Spinal cord (tissue), 10 donors: ENCODE measurements at places on chromosomes 16 and 17.

GRCh38 chr17:21275047-21275578 is 9.4 kb upstream of the MAP2K3 start:
- peak; percentile 50 for DNase-seq

DNA sequence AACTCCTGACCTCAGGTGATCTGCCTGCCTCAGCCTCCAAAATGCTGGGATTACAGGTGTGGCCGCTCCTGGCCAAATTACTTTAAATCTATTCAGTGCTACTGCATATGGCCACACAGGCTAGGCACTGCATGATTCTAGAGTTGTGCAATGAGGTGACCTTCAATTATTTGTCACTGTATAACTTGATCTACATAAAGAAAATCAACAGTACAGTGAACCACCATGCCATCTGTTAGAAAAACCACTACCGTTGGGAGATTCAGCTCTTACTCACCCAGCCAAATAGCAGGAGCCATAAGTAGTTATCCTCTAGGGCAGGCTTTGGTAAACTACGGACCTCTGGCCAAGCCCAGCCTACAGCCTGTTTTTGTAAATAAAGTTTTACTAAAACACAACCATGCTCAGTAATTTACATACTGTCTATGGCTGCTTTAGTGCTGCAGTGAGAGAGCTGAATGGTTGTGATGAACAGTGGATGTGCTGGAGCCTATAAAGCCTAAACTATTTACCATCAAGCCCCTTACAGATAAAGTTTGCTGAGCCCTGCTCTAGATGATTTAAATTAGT is 40.7 kb upstream of the TANC2 start:
- DNase-seq, result no peak

GRCh38 chr16:81755915-81756614 is 23.0 kb upstream of the PLCG2 start:
- DNase-seq, result no peak

DNA sequence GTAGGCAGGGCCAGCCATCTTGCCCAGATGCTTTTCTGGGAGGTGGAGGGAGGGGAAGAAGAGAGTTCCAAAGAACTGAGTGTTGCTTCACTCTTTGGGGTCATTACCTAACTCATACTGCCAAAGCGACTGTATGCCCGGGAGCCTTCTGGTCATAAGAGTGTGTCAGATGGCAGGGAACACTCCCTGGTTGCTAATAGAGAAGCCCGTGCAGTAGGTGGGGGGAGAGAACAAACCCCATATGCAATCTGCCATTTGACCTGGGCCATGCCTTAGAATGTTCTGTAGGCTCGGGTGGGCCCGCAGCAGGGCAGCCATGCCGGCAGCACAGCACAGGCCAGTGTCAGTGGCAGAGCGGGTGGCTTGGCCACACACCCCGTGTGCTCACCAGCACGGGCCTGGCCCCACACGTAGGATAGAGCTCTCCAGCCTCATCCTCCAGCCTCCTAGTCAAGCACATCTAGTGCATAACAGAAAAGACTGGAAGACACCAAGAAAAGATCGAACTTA is 120.5 kb downstream of the SOCS1 start:
- DNase-seq, result no peak

DNA sequence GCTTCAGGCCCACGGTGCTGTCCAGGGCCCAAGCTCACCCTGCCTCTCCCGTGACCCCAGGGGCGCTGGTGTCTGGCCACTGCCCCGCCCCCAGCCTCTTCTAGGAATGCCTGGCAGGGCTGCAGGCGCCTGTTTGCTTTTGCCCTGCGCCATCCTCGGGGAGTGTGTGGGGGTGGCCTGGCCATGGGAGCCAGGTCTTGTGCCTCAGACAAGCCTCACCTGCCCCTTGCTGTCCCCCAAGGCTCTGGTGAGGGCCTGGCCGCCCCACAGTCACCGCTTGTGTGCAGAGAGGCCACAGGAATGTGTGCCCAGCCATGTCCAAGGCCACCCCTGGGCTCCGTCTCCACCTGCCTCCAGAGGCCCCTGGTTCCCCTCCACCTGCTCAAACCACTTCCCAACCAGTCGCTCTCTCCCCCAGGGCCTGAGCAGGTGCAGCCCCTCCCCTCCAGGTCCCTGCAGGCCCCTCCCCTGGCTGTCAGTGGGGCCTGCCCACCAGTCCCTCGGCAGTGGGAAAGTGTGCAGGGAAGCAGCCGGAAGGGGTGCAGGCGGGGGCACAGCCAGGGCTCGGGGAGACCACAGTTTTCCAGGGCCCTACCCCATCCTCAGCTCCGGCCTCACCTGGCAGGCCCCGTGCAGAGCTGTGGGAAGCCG is 841 bp upstream of the IGFALS start:
- DNase-seq, result no peak

GRCh38 chr17:37392024-37392590 is 14.5 kb downstream of the ACACA start:
- DNase-seq, result no peak

DNA sequence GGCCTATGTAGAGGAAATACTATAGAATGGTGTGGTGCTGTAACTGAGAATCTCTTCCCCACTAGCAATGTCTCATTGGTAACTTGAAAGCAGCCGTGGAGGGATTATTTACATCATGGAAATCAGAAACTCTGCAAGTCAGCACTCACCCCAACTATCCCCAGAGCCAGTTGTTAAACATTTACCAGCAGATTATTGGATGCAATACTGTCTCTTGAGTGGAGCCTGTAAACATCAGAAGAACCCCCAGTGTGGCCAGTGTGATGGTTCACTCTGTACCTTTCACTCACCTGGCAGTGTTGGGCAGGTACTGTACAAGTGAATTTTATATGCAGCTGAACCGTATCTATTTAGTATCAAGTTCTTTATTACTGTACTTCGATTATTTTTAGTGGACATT is 299.8 kb upstream of the SALL1 start:
- DNase-seq, result no peak

- no peak for DNase-seq
Measured at GRCh38 chr17:43931062-43931571, 11.2 kb downstream of the PPY start.

DNA sequence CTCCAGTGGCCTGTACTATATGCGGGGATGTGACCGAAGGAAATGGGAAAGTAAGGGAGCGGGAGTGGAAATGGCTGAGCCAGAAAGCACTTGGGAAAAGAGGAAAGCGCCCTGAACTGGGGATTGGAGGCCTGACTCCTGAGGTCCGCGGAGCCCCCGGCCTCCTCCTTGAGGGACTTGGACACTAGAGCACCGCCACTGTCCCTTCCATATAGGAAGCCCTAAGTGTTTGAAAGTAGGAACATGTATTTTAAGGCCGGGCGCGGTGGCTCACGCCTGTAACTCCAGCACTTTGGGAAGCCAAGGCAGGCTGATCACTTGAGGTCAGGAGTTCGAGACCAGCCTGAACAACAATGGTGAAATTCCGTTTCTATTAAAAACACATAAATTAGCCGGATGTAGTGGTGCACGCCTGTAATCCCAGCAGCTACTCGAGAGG is 530 bp upstream of the ZDHHC7 start:
- no peak for DNase-seq

- peak; percentile 79 for DNase-seq
Measured at GRCh38 chr17:50055426-50056216, at the start of gene ITGA3. ITGA3 (plus strand) TSS chr17:50056110; CDS start chr17:50056440, 330 bp downstream.

GRCh38 chr17:78365561-78366108 is 5.8 kb upstream of the SOCS3 start:
- peak; percentile 79 for DNase-seq

DNA sequence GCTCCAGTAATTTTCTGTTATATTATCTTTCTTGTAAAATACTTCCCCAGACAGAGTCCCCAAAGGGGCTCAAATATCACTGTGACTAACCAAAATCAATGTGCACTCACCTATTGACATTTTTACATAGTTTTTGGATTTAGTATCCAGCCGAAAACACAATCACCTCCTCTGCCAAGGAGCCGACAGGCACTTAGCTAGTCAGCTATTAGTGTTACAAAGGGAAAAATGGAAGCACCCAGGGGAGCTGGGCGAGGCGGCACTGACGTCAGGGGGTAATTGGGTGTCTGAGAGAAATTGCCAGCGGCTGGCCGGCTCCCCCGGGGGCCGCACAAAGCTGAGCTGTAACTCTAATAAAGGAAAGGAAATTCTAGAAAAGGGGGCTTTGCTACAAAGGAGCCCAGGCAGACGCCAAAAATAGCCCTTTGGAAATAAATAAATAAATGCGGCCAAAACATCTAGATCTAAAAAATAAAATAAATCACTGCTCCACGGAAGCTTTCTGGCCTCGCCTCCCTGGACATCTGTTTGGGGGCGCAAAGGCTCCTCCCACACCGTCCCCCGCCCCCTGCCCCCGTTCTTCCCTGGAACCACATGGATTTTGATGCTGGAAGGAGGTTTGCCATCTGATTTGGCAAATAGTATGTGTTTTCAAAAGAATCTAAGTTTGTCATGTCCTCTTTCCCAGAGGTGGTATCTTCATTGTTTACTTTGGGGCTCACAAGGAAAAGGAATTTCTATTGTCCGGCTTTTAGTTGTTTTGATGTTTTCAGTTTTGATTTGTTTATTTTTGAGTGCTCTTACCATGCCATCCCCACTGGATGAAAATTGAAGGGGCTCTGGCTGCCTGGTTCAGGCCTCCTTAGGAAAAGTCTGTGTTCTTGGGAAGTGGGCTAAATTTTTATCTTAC is 156.7 kb downstream of the ZNF423 start:
- no peak for DNase-seq

DNA sequence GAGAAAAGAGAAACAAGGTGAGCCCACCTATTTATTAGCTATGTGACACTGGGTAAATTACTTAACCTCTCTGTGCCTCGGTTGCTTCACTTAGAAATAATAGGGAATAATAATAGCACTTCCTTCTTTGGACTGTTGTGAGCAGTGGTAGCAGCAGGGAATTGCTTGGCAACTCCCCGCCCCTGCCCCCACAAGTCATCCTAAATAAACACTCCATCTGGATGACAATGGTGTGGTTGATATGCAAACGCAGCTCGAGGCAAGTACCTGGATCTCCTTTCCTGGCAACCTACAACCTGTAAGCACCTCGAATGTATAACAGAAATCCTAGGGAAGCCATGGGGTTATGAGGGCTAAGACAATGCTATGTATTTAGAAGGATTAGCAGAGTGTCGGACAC is 9.1 kb downstream of the TEKT3 start:
- no peak for DNase-seq

GRCh38 chr16:21159281-21159951 is 942 bp downstream of the LDAF1 start:
- peak; percentile 52 for DNase-seq

DNA sequence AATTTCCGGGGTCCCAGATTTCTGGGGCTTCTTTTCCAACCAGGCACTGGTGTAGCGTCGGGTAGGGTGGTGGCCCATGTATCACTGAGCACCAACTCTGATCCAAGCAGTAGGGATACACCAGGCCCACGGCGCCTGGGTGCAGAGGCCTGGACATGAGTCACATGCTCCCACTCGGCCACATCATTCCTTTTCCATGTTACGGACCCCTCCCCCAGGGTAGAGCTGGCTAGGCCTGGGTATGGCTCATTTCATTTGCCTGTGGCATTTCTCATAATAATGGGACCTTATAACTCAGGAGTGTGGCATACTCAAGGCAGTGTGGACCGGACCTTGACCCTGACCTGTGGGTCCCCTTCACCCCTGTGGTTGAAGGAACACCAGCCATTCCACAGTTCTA is 18.0 kb upstream of the NDRG4 start:
- DNase-seq, result no peak

DNA sequence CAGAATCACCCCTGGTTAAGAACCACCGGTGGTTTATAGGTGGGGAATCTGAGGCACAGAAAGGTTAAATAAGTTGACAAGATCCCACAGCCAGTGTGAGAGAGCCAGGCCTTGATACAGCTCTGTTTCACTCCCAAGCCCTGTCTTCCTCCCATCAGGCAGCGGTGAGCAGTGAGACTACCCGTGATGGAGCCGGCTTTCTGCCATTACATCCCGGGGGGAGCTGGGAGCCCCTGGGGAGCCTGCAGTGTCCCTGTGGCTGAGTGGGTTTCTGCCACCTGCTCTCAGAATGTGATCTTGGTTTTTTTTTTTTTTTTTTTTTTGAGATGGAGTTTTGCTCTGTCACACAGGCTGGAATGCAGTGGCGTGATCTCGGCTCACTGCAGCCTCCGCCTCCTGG is 66.4 kb downstream of the ABCC1 start:
- no peak for DNase-seq

DNA sequence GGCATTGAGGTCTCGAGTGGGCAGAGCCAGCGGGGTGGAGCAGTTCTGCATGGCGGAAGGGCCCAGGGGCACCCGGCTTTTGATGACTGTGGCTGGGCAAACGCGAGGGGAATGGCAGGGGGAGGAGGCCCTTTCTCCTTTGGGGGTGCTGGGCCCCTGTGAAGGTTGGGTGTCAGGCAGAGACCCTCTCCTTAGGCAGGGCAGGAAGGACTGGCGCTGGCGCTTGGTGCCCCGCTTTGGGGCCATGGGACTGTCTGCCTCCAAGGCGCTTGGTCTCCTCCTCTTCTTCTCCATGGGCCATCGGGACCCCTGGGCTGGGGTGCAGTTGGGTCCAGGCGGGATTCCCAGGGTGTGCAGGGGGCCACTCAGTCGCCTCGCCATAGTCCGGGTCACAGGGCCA is 12.8 kb upstream of the GFAP start:
- DNase-seq, result no peak

DNA sequence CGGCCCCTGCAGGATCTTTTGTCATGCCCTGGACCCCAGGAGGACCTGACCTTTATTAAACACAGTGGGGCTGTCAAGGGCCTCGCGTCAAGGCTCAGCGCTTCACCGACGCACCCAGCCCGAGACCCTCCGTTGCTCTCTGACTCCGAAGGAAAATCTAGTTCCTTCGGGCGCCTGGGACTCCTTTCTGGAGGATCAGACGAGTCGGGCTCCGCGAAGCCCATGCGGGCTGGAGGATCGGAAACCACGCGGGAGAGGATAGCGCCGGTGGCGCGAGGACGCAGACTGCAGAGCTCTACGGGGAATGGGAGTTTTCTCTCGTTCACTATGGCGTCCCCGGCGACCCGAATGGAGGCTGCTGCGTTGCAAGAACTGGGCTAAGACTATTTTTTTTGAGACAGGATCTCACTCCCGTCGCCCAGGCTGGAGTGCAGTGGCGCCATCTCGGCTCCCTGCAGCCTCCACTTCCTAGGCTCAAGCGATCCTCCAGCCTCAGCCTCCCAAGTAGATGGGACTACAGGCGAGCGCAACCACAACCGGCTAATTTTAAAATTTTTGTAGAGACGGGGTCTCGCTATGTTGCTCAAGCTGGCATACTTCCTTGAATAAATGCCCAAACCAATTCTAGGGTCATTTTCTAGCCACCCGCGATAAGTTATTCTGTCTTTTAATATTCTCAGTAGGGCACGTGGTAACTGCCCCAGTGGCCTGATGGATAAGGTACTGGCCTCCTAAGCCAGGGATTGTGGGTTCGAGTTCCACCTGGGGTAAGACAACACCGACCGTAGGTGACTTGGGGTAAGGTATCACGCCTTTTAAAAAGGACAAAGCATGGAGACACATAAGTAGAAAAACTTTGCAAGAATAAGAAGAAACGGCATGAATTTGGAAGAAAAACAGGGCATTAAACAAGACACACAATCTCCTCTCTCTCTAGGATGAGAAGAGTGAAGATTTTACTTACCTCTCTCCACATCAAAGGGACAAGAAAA is 5.5 kb downstream of the OR1F1 start:
- DNase-seq, result no peak
